EH (cell line): ENCODE measurements at places on chromosomes 4 and X.

GRCh38 chr4:3756343-3757059 is 9.7 kb upstream of the ADRA2C start:
- DNase-seq: peak; percentile 2

- DNase-seq: no peak
Measured at GRCh38 chr4:73193155-73193554, 65.4 kb downstream of the ANKRD17 start.

- peak; percentile 55 for DNase-seq
Measured at GRCh38 chrX:16320765-16321355, 153.6 kb downstream of the MAGEB17 start.

GRCh38 chr4:71833232-71833900 is 49.5 kb upstream of the GC start:
- no peak for DNase-seq

DNA sequence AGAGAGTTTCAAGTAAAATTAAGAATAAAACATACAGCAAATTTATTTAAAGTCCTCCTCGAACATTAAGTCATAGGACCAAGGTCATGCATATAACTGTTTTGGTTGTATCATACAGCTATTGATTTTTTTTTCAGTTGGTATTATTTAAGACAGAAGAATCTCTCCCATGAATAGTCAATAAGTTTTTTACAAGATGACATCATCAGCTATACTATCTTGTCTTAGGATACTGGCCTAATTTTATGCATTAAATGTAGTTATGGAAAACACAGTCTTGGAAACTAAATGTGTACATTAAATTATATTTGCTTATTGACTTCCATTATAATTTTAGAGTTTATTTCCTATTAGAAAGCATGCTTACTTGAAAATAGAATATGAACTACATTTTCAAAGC is 755.9 kb downstream of the PCDH19 start:
- no peak for DNase-seq

DNA sequence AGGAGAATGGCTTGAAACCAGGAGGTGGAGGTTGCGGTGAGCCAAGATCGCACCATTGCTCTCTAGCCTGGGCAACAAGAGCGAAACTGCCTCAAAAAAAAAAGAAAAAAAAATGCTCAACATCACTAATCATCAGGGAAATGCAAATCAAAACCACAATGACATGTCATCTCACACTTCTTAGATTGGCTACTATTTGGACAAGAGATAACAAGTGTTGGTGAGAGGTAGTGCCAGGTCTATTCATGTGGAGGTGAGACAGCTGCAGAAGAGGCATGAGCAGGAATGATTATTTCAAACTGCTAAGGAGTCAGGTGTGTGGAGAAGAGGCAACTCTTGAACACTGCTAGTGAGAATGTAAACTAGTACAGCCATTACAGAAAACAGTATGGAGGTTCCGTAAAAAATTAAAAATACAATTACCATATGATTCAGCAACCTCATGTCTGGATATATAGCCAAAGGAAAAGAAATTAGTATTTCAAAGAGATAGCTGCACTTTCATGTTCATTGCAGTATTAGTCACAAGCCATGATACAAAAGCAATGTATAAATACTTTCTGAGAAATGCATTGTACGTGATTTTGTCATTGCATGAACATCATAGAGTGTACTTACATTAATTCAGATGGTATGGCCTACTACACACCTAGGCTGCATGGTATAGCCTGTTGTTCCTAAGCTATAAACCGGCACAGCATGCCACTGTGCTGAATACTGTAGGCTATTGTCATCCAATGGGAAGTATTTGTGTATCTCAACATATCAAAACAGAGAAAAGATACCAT is 75.3 kb downstream of the TMEM144 start:
- DNase-seq: no peak

DNA sequence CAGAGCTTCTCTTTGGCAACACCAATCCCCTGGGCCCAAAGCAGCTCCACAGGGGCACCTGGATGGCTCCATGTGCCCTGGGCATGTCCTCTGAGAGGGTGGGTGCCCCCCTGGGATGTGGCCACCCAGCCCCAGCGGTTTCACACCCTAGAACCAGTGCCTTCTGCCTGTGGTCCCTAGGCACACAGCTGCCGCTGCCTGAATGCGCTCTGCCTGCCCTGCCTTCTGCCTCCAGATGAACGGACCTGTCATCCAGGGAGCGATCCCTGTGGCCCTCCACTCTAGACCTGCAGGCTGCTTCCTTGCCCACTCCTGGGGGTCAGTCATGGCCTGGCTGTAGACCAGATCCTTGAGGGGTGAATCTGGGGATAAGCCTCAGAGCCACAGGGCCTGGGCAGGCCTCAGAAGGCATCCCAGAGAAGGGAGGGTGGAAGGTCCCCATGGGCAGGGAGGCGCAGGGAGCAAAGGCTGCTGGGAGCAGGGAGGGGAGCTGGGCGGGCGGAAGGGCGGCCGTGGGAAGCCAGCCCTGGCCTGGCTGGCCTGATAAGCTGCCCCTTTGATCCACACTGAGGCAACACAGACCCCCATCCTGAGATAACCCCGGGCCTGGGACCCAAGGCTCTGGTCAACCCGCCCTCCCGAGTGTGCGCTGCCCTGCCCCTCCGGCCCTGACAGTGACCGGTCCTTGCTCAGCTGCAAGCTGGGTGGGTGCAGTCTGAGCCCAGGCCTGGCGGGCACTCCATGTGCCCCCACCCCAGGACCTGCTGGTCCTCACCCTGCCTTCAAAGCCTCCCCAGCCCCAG is 8.1 kb upstream of the FGFR3 start:
- DNase-seq: no peak

DNA sequence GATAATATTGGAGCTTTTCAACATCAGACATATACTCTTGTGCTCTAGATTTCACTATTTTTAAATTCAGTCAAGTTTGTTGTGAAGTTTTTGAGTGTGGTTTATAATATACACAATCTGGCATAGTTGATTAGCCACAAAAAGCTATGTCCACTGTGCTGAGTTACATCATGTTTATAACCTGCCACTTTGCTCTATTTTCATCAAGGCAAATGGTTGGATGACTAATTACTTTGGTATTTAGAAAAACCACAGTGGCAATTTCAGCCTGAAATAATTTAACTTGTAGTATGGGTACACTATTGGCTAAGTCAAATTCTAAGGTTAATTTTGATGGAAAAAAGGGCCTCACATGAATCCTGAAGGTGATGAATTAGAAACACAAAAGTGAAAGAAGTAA is 262.6 kb downstream of the C4orf33 start:
- DNase-seq: peak; percentile 43

DNA sequence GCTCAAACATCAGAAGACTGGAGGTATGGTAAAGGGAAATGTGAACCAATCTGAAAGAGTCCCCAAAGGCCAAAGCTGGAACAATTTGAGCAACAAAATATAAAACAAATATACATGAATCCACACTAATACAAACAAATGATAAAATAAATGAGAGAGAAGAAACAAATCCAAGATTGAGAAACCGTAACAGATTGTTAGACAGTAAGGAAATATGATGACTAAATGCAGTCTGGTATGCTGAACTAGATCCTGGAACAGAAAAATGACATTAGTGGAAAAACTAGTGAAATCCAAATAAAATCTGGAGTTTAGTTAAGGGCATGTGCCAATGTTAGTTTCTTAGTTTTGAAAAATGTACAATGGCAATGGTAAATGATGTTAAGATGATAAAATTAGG is 15.9 kb downstream of the PPA2 start:
- peak; percentile 25 for DNase-seq

DNA sequence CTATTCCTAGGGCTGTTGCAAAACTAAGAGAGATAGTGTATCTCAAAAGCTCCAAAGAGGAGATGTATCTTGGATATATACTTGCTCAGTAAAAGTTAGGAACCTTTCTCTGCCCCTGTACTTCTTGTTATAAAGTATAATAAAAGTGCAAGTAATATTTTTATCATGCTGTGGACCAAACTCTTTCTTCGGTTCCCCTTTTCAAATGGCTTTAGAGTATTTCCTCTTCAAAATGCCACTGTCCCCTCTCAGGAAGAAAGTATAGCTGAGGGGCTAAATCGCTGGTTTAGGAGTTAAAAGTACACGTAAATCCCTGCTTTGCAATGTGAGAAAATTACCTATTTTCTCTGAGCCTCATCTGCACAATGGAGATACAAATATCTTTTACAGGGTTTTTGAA is 169.1 kb upstream of the FTHL17 start:
- DNase-seq: no peak

GRCh38 chr4:131054489-131055019 is 1958.6 kb downstream of the C4orf33 start:
- no peak for DNase-seq

DNA sequence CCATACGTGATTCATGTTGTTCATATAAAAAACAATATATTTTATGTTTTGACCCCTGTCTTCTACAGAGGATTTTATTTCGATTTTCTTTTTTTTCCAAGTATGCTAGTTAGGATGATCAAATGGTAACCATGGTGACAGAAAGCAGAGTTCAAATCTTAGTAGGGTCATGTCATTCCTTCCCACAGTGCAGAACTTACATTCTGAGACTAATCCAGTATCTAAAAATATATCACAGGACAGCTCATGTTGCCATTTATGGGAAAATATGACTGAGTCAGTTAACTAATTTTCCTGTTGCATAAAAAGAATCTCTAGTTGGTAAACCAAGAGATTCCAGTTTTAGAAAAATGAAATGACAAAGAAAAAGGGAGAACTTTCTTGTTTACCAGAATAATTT is 209.5 kb downstream of the PARM1 start:
- peak; percentile 36 for DNase-seq

- DNase-seq: no peak
Measured at GRCh38 chr4:100926039-100926717, 408.4 kb upstream of the EMCN start.

DNA sequence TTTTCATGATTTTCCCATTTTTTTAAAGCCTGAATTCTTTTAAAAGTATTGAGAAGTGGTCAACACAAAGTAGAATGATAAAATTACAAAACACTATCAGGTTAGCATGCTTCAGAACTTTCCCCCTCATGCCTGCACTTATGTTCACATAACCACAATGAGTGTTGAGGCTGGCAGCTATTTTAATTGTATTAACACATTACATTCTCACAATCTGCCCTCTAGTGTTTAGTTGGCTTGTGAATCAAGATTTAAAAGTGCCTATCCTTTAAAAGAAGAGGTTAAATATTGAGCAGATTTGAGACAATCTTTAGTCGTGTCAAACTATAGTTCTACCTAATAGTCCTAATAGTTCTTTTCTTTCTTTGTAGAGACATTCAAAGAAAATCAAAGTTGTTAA is 93.6 kb upstream of the NAP1L5 start:
- peak; percentile 41 for DNase-seq

DNA sequence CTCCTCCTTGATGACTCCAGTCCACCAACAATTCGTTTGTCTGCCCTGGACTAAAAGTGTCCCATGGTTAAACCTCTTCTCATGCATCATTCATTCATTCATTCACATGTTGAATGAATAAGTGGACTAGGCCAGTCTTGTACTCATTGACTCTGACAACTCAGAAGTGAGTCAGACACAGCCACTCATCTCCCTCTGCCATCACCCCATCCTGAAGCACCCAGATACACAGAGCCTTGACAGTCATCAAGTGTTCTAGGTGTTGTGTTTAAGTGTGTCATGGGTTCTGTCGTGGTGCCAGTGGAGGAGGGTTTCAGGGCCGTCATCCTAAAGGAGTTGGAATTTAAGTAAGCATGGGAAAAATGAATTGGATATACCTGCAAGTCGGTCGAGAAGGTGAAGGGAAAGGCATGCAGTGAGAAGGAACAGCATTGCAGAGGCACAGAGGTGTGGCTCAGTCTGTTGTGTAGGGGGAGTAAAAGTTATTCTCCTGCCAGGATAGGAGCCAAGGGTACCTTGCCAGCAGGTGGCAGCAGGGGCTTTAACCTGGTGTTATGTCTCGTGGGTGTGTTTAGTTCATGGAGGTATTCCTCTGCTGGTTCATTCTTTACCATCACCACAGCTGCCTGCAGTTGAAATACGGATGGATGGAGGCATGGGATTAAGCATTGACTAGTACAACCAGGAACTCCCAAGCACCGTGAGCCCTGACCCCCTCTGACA is 18.3 kb downstream of the MAGED2 start:
- DNase-seq: no peak

DNA sequence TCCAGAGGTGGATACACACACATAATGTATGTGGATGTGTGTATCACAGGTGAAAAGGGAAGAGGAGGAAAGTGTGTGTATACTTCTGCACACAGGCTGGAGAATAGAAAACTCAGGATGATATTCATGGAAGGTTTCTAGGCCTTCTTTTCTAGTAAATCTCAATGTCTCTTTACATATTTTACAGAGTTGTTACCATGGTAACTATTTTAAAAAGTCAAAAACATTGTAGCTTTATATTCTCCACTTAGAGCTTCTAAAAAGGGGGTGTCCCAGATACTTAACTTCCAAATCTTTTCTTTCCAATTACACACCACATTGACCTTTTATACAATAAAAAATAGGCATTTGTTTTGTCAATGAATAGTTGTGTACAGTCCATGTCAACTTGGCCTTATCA is 604.8 kb upstream of the LCORL start:
- DNase-seq: no peak

DNA sequence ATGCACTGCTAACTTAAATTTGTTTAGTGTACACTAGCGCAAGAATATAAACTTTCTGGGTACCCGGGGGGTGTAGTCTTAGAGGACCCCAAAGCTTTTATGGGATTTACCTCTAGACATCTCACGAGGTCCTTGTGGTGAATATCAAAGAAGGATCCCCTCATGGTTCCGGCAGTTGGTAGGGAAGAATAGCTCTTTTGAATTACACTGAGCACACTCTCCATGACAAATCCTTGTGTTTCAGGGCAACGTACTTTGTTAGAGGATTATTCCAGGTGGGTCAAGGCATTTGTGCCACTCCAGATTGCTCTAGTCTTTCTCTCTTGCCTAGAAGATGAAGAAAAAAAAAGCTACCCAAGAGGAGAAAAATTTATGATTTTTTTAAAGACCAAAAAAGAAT is 387.6 kb downstream of the PDHA2 start:
- DNase-seq: no peak

DNA sequence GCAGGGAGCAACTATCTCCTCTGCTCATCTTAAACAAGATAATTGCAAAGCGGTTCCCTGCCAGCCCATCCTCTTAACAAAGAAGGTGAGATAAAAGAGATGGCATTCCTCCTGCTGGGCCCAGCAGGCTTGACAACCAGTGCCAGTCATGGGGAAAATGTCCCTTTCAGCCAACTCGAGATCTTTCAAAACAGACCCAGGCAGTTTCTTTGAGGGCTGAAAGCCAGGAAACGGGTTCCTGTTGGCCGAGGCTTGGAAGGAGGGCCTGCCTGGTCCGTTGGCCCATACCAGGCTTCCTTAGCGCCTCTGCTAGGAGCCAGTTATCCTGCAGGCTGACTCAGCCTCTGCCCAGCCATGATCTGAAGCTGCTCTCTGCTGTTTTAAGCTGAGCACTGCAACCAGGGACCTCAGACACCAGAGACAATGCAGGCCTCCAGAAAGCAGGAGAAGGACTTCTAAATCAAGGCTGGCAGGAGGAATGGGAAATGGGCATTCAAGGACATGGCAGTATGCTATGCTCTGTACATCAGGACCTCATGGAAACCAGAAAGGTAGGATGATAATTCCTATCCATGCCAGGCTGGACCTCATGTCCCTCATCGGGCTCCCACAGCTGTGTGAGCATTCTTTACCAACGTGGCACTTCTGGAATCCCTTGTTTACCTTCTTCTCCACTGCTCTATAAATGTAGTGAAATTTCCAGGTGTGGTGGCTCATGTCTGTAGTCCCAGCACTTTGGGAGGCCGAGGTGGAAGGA is 42.4 kb upstream of the SLC2A9 start:
- DNase-seq: peak; percentile 76
